Activated T-helper 17 cell treated with anti-CD3 and anti-CD28 coated beads, Interleukin-2, amount 50 U/mL, for 72 hours (primary cell): ENCODE measurements at places on chromosomes 13 and 19. TPM values are rescaled to one million over a fixed set of nuclear protein-coding genes. Genes with fewer than 3 reads are reported as not detected.

ZNF577 gene
- total RNA-seq = 5.7 TPM

SPIB gene
- 2.4 TPM for total RNA-seq

RNF17 gene
- 1.5 TPM for total RNA-seq

PCDH9 gene
- total RNA-seq = 0.11 TPM

NLRP5 gene
- total RNA-seq = not detected

B3GNT8 gene
- total RNA-seq = 0.71 TPM

ISOC2 gene
- 39.5 TPM for total RNA-seq

PBX4 gene
- total RNA-seq = 63.9 TPM

LGI4 gene
- 1.9 TPM for total RNA-seq

TEX26 gene
- total RNA-seq = not detected

C3 gene
- 0.99 TPM for total RNA-seq

ITGBL1 gene
- not detected for total RNA-seq

ZNF534 gene
- total RNA-seq = not detected

SYDE1 gene
- 0.26 TPM for total RNA-seq

SIGLEC11 gene
- total RNA-seq = not detected

FBN3 gene
- total RNA-seq = 0.05 TPM

VSIG10L gene
- total RNA-seq = 1.2 TPM

PLPPR3 gene
- not detected for total RNA-seq

PROSER3 gene
- 31.2 TPM for total RNA-seq

C19orf18 gene
- total RNA-seq = not detected

POLR1D gene
- 128 TPM for total RNA-seq

C19orf67 gene
- not detected for total RNA-seq

CBARP gene
- 1.4 TPM for total RNA-seq

TJP3 gene
- 8.6 TPM for total RNA-seq

LGALS14 gene
- total RNA-seq = 0.69 TPM

RASIP1 gene
- total RNA-seq = 0.67 TPM

ICAM1 gene
- 47.8 TPM for total RNA-seq

DDX39A gene
- 132 TPM for total RNA-seq

CCNA1 gene
- total RNA-seq = 0.76 TPM

ZNF575 gene
- 1.7 TPM for total RNA-seq

HOMER3 gene
- total RNA-seq = 1.7 TPM

DACH1 gene
- total RNA-seq = not detected

ARHGAP33 gene
- total RNA-seq = 71.7 TPM

TNNT1 gene
- total RNA-seq = not detected

MVB12A gene
- total RNA-seq = 42.6 TPM

USP12 gene
- 65.6 TPM for total RNA-seq

GPR183 gene
- total RNA-seq = 95.1 TPM

ICAM4 gene
- total RNA-seq = 2.2 TPM

SCGB2B2 gene
- total RNA-seq = 0.71 TPM

FFAR3 gene
- 1.7 TPM for total RNA-seq

SHISA7 gene
- total RNA-seq = not detected

FARSA gene
- 130 TPM for total RNA-seq

LILRA6 gene
- 0.39 TPM for total RNA-seq

NCAN gene
- not detected for total RNA-seq

SPRYD7 gene
- total RNA-seq = 3.6 TPM

PRRG2 gene
- 12.3 TPM for total RNA-seq

CCL25 gene
- 0.48 TPM for total RNA-seq

KASH5 gene
- 1.1 TPM for total RNA-seq

FCAR gene
- not detected for total RNA-seq

HRC gene
- total RNA-seq = not detected

IZUMO4 gene
- 143 TPM for total RNA-seq

LILRB3 gene
- 0.85 TPM for total RNA-seq

ZNF536 gene
- total RNA-seq = not detected

NFIX gene
- 0.43 TPM for total RNA-seq

SERP2 gene
- total RNA-seq = not detected
